ENCODE measurements at places on chromosomes 7 and 10. TPM values are rescaled to one million over a fixed set of nuclear protein-coding genes. Genes with fewer than 3 reads are reported as not detected.

The ANKRD30A gene
- not detected for total RNA-seq

The PCLO gene
- total RNA-seq = 0.11 TPM

The EIF4EBP2 gene
- 35.4 TPM for total RNA-seq

The C10orf53 gene
- not detected for total RNA-seq

The CC2D2B gene
- 3.9 TPM for total RNA-seq

The ANKRD7 gene
- total RNA-seq = not detected

The LRRC61 gene
- 14.7 TPM for total RNA-seq

Data from ascending aorta (tissue), 2 donors.